ENCODE measurements at places on chromosomes 2 and 18.

DNA sequence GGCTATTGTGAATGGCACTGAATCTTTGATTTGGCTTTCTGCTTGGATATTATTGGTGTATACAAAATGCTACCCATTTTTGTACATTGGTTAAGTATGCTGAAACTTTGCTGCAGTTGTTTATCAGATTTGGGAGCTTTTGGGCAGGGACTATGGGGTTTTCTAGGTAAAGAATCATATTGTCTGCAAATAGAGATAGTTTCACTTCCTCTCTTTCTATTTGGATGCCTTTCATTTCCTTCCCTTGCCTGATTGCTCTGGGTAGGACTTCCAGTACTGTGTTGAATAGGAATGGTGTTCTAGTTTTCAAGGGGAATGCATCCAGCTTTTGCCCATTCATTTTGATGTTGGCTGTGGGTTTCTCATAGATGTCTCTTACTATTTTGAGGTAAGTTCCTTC is 489.1 kb upstream of the LRATD1 start:
- no peak for DNase-seq

- no peak for DNase-seq
Observed at GRCh38 chr2:50729306-50730049, 302.5 kb downstream of the NRXN1 start.

- DNase-seq: no peak
Observed at GRCh38 chr2:16060936-16061338, 120.6 kb downstream of the MYCN start.

DNA sequence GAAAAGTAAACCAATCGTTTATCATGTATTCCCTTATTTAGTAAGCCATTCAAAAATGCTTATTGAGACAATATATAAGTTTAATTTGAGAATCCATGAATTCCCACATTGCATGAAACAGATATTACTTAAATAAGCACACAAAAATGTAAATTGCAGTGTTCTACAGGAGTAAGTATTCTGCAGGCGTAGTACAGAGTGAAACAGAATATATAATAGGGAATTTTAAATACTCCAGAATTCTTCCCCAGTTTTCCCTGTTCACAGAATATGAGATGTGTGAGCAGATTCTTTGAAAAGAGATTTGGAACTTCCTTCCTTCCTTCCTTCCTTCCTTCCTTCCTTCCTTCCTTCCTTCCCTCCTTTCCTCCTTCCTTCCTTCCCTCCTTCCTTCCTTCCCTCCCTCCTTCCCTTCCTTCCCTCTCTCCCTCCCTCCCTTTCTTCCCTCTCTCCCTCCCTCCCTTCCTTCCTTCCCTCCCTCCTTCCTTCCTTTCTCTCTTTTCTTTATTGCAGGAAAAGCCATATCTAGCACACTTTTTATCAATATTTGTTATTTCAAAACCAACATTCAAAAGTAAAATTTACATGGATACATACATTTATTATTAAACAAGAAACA is 977.7 kb upstream of the LRRTM1 start:
- no peak for DNase-seq

DNA sequence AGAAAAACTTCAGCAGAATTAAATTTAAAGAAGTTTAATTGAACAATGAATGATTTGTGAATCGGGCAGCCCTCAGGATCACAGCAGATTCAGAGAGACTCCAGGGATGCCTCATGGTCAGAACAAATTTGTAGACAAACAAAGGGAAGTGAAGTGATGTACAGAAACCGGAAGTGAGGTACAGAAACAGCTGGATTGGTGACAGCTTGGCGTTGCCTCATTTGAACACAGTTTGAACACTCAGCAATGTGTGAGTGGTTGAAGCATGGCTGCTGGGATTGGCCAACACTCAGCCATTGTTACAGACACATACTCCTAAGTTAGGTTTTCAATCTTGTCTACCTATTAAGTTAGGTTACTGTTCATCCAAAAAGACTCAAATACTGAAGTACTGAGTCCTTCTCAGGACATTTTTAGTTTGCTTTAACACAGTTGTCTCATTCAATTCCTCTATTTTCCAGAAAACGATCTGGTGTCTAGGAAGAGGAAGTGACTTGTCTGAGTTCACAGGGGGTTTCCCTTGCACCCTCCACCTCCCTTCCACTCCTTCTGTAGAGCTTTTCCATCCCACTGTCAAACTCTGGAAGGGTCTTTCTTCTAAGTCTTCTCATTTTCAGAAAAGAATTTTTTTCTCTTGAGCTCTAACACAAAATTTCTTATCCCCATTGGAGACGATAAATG is 137.9 kb downstream of the SLC4A3 start:
- DNase-seq: no peak

DNA sequence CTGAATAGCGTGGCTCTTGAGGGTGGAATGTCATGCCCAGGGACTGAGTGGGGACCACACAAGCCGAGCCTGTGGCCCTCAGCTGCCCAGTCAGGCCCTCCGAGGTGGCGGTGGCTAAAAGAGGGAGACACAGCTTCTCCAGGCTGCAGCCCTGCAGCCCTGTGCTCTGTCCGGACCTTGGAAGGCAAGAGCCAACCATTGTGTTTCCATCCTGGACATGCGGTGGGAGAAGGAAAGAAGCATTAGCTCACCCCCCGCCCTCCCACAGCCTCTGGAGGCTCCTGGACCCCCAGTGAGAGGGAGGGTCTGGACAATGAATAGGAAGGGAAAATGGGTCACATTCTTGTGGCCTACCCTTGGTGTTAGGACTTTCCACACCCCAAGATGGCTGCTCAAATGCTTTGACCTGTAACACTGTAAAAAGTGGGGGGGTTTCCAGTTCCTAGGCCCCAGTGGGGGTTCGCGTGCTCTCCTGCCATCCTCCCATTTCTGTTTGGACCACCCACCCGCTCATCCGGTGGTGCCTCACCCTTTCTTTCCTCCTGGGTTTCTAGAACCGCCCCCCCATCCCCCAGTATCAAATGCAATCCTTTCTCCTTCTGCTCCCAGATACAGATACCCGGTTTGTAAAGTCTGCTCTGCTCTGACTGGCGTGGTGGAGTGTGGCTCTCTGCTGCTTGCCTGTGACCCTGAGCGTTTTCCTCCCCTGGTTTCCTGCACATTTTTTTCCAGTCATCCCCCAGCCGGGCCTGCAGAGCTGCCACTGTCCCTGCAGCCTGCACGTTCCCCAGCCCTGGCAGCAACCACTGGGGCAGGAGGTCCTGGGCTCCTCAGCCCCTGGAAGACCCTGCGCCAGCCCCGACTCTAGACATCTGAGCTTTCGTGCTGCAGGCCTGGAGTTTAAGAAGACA is 36.3 kb upstream of the SMAD7 start:
- DNase-seq: no peak

DNA sequence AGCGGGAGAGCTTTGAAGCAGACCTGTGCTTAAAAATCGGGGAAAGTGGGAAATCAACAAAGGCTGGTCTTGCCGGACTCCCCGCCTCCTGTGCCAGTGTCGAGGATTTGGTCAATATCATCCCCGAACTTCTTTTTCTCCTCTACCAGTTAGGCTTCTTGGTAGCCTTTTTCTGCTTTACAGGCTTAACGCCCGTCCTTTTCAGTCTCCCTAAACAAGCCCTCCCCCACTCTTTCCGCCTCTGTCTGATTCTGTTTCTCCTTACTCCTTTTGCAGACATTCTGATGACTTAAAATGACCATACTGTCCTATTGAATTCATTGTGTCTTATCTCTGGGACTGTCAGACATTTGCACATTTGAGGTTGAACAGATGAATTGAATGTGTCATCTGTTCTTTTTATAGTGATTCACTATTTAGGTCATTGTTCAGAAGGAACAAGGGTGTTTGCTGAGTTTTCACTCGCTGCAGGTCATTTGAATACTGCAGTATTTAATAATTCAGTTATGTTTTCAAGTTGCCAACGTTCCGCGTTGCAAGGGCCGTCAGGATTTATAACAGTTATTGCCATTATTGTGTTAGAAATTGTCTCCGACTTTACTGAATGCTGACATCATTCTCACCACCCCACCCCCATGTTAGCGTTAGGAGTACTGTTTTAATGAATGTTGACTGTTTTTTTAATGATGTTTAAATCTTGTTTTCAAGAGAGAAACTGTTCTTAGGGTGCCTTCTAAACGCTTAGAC is 1.1 kb downstream of the ITGAV start:
- no peak for DNase-seq

DNA sequence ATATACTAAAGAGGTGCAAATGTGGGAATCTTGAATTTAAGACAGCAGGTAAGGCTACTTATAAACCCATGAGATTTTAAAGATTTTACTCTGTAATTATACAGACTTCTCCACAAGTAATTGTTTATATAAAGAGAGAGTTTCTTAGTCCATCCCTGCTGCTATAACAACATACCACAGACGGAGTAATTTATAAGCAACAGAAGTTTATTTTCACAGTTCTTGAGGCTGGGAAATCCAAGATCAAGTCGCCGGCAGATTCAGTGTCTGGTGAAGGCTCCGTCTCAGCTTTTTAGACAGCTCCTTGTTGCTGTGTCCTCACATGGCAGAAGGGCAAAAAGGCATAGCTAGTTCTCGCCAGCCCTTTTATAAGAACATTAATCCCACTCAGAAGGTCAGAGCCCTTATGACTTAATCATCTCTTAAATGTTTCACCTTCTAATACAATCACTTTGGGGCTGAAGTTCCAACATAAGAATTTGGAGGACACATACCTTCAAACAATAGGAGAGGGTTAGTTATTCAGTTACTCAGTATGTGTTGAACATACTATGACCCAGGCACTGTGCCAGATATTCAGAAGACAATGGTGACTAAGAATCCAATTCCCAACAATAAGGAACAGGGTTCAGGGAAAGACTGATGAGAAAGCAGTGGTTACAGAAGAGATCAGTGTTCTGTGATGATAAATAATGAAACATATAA is 466.0 kb downstream of the RIT2 start:
- DNase-seq: no peak

DNA sequence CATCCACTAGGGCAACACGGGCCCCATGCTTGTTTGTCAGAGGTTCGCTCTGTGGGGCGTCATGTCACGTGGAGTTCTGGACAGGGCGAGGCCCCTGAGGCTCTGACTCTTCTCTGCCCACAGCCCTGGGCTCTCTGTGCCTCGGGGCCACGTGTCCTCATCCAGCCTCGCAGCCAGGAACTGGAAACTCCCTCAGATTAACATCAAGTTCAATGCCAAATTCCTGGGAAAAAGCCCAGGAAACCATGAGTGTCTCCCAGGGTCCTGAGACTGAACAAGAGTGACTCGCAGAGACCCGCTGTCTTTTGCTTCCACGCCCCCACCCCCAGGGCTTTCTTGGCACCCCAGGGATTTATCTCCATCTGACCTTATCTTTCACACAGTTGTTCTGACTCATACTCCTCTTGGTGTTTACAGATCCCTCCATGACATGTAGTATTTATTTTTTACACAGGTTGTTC is 174.0 kb upstream of the PIEZO2 start:
- no peak for DNase-seq

- DNase-seq: no peak
Observed at GRCh38 chr2:17804358-17804757, 11.9 kb upstream of the MSGN1 start.
